Effector memory CD4-positive, alpha-beta T cell (primary cell): ENCODE measurements at places on chromosomes 3 and 15.

DNA sequence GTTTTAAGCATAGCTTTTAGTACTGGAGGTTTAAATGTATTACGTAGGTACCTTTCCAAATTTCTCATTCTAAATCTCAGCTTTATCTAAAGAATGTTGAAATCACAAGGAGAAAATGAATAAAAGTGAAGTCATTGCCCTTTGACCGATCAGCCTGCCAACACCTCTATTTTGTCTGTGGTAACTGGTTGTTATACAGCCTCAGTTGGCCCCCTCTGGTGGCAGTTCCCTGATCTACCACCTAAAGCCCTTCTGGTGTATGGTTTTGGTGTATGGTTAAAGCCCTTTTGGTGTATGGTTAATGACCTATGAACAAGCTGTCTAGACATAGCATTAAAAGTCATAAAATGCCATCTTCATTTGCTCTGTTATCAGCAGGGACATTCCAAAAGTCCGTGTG, 378.2 kb upstream of the AZI2 start:
- DNase-seq: no peak

- DNase-seq: no peak
These were observed 430.2 kb downstream of the LPP start for GRCh38 chr3:188584162-188584529.

GRCh38 chr3:129304962-129305222, 26.2 kb downstream of the HMCES start:
- no peak for DNase-seq

DNA sequence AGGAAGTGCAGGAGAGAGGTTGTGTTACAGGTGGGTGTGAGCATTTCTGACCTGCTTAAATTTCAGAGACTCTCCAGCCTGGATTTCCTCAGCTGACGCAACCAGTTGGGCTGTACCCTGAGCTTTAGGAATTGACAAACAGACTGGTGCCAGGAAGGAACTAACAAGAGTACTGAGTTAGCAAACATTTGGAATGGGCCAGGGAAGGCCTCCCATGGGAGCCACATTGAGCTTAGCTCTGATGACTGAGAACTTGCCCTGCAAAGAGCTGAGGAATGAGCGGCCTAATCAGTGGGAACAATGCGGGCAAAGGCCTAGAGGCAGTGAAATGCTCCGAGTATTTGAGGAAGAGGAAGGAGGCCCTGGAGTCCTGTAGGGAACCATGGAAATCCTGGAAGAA, 254.2 kb downstream of the FEZF2 start:
- DNase-seq: no peak
